Caco-2 (cell line): ENCODE measurements at places on chromosomes 1 and 21. TPM values are rescaled to one million over a fixed set of nuclear protein-coding genes. Genes with fewer than 3 reads are reported as not detected.
A peak's percentile ranks its signal among the peaks of the same experiment; 100 is the strongest.

The FAM72B gene
- total RNA-seq, result 0.27 and 0.67 TPM in 2 replicates

DNA sequence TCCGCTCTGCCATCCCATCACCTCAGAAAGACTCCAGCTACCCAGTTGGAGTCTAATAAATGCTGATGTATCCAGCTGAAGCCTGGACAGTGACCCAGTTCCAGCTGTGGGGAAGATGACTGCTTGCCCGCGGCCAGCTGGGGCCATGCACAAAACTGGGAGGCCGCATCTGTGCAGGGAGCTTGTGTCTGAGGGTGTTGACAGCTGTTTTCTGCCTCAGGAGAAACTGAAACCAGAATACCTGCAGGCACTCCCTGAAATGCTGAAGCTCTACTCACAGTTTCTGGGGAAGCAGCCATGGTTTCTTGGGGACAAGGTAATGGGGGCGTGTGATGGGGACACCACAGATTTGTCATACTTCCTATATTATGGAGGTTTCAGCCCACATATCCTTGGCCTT lies 3.2 kb downstream of the GSTM2 start:
- H3K4me3 ChIP-seq, result no peak overlapping the region
- no peak for DNase-seq
- H3K27ac ChIP-seq, result no peak overlapping the region
- no peaks in the 10 kb centered on the region for H3K36me3 ChIP-seq
- no peaks in the 10 kb centered on the region for H3K27me3 ChIP-seq

- no peak overlapping the region for H3K4me3 ChIP-seq
- H3K4me1 ChIP-seq, result no peaks in the 10 kb centered on the region
- no peaks in the 10 kb centered on the region for H3K36me3 ChIP-seq
Measured at GRCh38 chr1:74526708-74527107, 14.3 kb upstream of the LRRC53 start.

GRCh38 chr1:9629445-9630201 lies 21.9 kb upstream of the PIK3CD start:
- no peak overlapping the region for H3K4me3 ChIP-seq
- H3K27me3 ChIP-seq, result no peaks in the 10 kb centered on the region; the same call in 1 of the 2 replicates
- H3K27ac ChIP-seq, result no peak overlapping the region
- no peak for DNase-seq
- H3K36me3 ChIP-seq, result no peaks in the 10 kb centered on the region

The TEX35 gene
- total RNA-seq, result not detected in 2 replicates

- H3K4me3 ChIP-seq, result no peak overlapping the region
- H3K27ac ChIP-seq, result no peak overlapping the region
- no peak for DNase-seq
Measured at GRCh38 chr1:179303200-179303785, 9.7 kb downstream of the SOAT1 start.

The FCRL6 gene
- total RNA-seq, result not detected in 2 replicates

The GIPC2 gene
- 4.3 and 4.4 TPM in 2 replicates for total RNA-seq

GRCh38 chr1:201268604-201269151 lies 14.6 kb upstream of the PKP1 start:
- no peaks in the 10 kb centered on the region for H3K4me1 ChIP-seq
- H3K27ac ChIP-seq, result no peak overlapping the region
- no peaks in the 10 kb centered on the region; the same call in none of the 2 replicates for H3K27me3 ChIP-seq
- H3K36me3 ChIP-seq, result no peaks in the 10 kb centered on the region
- no peak overlapping the region for H3K4me3 ChIP-seq
- DNase-seq, result no peak

The CD2 gene
- not detected in 2 replicates for total RNA-seq

The SPRR2E gene
- total RNA-seq, result not detected in 2 replicates

The TAS1R1 gene
- total RNA-seq, result not detected in 2 replicates

The MIS18A gene
- total RNA-seq, result 22.9 and 27.5 TPM in 2 replicates

The CR1L gene
- not detected in 2 replicates for total RNA-seq

DNA sequence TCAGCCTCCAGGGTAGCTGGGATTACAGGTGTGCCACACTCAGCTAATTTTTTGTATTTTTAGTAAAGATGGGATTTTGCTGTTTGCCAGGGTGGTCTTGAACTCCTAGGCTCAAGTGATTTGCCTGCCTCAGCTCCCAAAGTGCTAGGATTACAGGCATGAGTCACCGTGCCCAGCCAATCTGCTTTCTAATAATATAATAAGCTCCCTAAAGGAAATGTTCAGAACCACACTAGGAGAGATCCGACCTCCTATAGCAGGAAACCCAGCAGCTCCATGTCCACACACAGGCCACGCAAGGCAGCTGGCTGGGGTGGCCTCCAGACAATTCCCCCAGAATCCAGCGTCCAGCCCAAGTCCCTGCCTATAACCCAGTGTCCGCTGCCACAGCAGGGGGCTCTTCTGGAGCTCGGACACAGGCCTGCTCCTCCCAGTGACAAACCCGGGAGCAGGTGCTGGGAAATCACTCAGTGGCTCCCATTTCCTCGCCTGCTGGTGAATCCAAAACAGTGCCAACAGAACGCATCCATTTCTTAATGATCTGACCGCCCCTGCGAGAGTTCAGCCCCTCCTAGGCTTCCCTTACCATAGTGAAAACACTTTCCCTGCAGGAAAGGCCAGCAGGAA lies 7.5 kb downstream of the RIPK4 start:
- DNase-seq, result no peak
- no peak overlapping the region for H3K4me3 ChIP-seq
- H3K27ac ChIP-seq, result no peak overlapping the region
- no peaks in the 10 kb centered on the region; the same call in 1 of the 2 replicates for H3K36me3 ChIP-seq
- H3K27me3 ChIP-seq, result no peaks in the 10 kb centered on the region
- H3K4me1 ChIP-seq, result peaks cover 37% of the 10 kb centered on the region

- H3K4me1 ChIP-seq, result no peaks in the 10 kb centered on the region
- no peaks in the 10 kb centered on the region for H3K36me3 ChIP-seq
- no peak for DNase-seq
- no peak overlapping the region for H3K27ac ChIP-seq
Measured at GRCh38 chr1:8889925-8890785, 11.7 kb upstream of the ENO1 start.

GRCh38 chr1:11543392-11543791 lies 64.4 kb downstream of the DISP3 start:
- no peak overlapping the region for H3K4me3 ChIP-seq
- H3K27me3 ChIP-seq, result no peaks in the 10 kb centered on the region; the same call in 1 of the 2 replicates
- H3K36me3 ChIP-seq, result no peaks in the 10 kb centered on the region
- DNase-seq, result no peak
- no peaks in the 10 kb centered on the region for H3K4me1 ChIP-seq
- no peak overlapping the region for H3K27ac ChIP-seq

The NUDT4B gene
- 0.70 TPM in 1 of 2 replicates, not detected in the other for total RNA-seq

DNA sequence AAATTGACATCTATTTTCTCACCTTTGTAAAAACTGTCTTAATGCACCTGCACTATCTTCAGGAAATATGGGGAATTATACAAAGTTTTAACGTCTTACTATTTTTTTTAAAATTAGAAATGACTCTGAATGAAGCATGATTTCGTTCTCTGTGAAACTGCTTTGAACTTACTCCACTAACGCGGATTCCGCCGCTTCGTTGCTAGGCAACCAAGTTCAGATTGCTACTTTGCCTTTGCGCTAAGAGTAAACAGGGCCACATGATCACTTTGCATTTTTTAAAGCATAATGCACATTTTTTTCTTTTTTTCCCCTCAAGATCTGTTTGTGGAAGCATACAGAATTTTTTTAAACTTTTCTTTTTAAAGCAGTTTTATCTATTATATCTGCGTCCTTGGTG lies 690.5 kb downstream of the BRINP3 start:
- no peaks in the 10 kb centered on the region for H3K27me3 ChIP-seq
- peak; percentile 30 for DNase-seq
- no peak overlapping the region for H3K27ac ChIP-seq
- H3K4me3 ChIP-seq, result no peak overlapping the region
- H3K4me1 ChIP-seq, result no peaks in the 10 kb centered on the region
- H3K36me3 ChIP-seq, result no peaks in the 10 kb centered on the region

GRCh38 chr1:20216574-20216973 lies 30.3 kb upstream of the PLA2G2C start:
- no peak overlapping the region for H3K27ac ChIP-seq
- no peaks in the 10 kb centered on the region; the same call in 1 of the 2 replicates for H3K27me3 ChIP-seq
- no peak overlapping the region for H3K4me3 ChIP-seq
- H3K36me3 ChIP-seq, result no peaks in the 10 kb centered on the region
- H3K4me1 ChIP-seq, result no peaks in the 10 kb centered on the region

DNA sequence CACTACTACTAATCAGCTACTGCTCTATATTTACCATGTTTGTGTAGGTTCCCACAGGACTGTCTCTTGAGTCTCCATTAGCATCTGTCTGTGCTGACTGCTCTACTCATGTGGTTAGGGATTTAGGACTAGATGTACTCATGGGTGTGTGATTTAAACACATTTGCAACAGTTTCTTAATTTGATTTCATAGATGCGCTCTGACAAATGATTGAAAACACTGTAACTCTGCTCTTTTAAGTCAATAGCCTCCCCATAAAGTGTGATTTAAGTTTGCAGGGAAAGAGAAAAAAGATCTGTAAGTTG lies 809.3 kb downstream of the NCAM2 start:
- no peaks in the 10 kb centered on the region for H3K4me1 ChIP-seq
- no peaks in the 10 kb centered on the region for H3K27me3 ChIP-seq
- DNase-seq, result no peak
- H3K36me3 ChIP-seq, result no peaks in the 10 kb centered on the region
- no peak overlapping the region for H3K27ac ChIP-seq

GRCh38 chr1:245648749-245649522 lies 494.2 kb downstream of the KIF26B start:
- no peak overlapping the region for H3K27ac ChIP-seq
- DNase-seq, result no peak
- no peaks in the 10 kb centered on the region for H3K27me3 ChIP-seq
- no peak overlapping the region for H3K4me3 ChIP-seq

GRCh38 chr1:203462878-203463277 lies 12.7 kb upstream of the PRELP start:
- no peaks in the 10 kb centered on the region for H3K27me3 ChIP-seq
- no peak overlapping the region for H3K4me3 ChIP-seq
- H3K4me1 ChIP-seq, result no peaks in the 10 kb centered on the region
- no peaks in the 10 kb centered on the region for H3K36me3 ChIP-seq
- no peak for DNase-seq

The VANGL2 gene
- total RNA-seq, result 3.2 and 3.4 TPM in 2 replicates

The WDR64 gene
- total RNA-seq, result not detected in 2 replicates

GRCh38 chr1:117567976-117568375 lies 37.9 kb upstream of the TENT5C start:
- peaks cover 11% of the 10 kb centered on the region for H3K4me1 ChIP-seq
- H3K4me3 ChIP-seq, result no peak overlapping the region
- no peak for DNase-seq
- no peaks in the 10 kb centered on the region for H3K36me3 ChIP-seq

GRCh38 chr1:60329651-60330050 lies 256.1 kb upstream of the C1orf87 start:
- no peak overlapping the region for H3K27ac ChIP-seq
- no peak overlapping the region for H3K4me3 ChIP-seq
- DNase-seq, result no peak

- no peaks in the 10 kb centered on the region for H3K36me3 ChIP-seq
- no peak overlapping the region for H3K27ac ChIP-seq
- no peaks in the 10 kb centered on the region for H3K4me1 ChIP-seq
- H3K27me3 ChIP-seq, result peaks cover 1% of the 10 kb centered on the region
- DNase-seq, result no peak
Measured at GRCh38 chr1:182768963-182769362, 20.6 kb upstream of the NPL start.

DNA sequence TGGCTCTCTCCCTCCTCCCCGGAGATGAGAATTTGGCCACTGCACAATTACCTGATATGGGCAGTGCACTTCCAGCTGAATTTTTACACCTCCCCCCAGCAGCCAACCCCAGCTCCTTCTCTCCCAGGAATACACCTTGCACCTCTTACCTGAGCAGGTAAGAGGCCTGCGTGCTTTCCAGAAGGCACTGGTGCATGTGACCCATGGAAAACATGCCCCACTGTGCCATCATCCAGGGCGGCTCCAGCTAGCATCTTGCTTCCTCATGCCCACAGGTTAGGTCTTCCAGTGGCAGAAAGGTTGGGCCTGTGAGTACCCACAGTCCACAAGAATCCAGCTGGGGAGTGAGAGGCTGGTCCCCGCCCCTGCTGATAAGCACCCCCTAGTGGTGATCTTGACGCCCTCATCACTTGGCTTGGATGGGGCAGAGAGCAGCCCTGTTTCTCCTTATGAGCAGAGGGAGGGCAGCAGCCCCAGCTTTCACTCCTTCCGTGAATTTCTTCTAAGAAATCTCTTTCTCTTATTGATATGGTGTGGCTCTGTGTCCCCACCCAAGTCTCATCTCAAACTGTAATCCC lies 57.8 kb downstream of the EDARADD start:
- no peaks in the 10 kb centered on the region for H3K4me1 ChIP-seq
- no peak overlapping the region for H3K4me3 ChIP-seq
- no peak overlapping the region for H3K27ac ChIP-seq
- peaks cover 2% of the 10 kb centered on the region; the same call in 1 of the 2 replicates for H3K36me3 ChIP-seq
- DNase-seq, result peak; percentile 50

- no peaks in the 10 kb centered on the region for H3K27me3 ChIP-seq
- no peak for DNase-seq
- no peak overlapping the region for H3K4me3 ChIP-seq
- H3K36me3 ChIP-seq, result no peaks in the 10 kb centered on the region
- H3K27ac ChIP-seq, result no peak overlapping the region
- peaks cover 13% of the 10 kb centered on the region for H3K4me1 ChIP-seq
Measured at GRCh38 chr1:32733582-32734321, 31.2 kb upstream of the SYNC start.
